Stimulated activated CD8-positive, alpha-beta memory T cell treated with anti-CD3 and anti-CD28 coated beads, Interleukin-7, amount 100 ng/mL, for 24 hours (primary cell): ENCODE measurements at places on chromosomes 1 and 21.

DNA sequence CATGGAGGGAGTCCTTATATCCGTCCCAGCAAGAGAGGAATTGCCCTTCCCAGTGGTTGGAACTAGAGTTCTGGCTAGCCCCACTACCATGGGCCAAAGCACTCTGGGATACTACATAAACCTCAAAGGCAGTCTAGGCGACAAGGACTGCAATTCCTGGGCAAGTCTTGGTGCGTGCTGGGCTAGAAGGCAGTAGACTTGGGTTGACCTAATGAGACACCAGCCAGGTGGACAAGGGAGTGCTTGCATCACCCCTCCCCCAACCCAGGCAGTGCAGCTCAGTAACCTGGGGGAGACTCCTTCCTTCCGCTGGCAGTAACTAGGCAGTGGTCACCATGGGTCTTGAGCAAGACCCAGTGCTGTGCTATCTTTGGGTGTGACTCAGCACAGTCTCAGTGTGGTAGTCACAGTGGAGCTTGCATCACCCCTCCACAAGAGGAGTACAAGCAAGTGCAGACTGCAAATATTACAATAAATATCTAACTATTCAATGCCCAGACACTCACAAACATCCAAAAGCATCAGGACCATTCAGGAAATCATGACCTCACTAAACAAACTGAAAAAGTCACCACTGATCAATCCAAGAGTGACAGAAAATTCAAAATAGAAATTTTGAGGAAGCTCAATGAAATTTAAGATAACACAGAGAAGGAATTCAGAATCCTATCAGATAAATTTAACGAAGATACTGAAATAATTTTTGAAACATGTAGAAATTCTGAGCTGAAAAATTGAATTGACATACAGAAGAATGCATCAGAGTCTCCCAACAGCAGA is 84.7 kb upstream of the LYPLAL1 start:
- no peak for DNase-seq

GRCh38 chr1:183148599-183148998 is 37.5 kb upstream of the LAMC2 start:
- DNase-seq = no peak

DNA sequence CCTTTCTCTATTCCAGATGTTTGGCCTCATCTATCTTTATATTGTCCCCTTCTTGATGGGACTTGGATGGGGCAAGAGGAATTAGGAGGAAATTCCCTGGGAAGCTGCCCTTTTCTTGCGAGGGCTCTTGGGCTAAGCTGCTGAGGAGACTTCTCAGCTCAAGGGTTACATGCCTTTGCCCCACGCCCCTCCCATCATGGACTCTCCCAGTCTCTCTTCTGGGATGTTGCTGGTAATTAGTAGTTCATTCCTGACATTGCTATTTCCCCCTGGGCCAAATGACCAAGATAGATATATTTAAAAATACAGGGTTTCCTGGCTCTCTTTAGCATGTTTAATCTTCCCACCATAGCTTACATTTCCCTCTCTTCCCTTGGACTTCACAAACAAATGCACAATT is 90.6 kb upstream of the RALGPS2 start:
- no peak for DNase-seq

DNA sequence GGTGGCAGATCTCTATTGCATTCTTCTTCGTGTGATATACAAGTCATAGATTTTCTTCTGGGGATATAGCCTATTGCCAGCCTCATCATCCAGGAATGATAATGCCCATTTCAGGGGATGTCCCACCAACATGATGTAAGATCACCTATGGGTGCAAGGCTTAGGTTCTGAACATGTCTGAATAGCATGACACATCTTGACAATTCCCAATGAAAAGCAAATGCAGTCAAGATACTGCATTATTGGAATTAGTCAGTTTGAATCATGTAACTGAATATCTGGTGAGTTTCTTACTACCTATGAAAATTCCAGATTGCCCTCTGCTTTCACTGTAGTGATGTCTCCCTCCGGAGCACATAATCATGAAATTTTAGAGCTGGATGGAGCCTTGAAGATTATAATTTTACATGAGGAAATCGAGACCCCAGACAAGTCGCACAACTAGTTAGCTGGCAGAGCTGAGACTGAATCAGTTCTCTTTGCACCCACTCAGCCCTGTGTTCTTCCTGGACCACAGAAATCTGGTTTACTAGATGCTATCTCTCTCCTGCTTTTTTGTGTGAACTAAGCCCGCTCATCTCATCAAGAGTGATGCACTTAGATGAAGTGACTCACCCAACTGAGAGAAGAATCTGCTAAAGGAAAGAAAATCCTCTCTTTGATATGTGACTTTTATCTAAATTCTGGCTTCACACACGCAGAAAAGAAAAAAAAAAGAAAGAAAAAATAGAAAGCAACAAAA is 65.0 kb downstream of the WDR64 start:
- DNase-seq = no peak

DNA sequence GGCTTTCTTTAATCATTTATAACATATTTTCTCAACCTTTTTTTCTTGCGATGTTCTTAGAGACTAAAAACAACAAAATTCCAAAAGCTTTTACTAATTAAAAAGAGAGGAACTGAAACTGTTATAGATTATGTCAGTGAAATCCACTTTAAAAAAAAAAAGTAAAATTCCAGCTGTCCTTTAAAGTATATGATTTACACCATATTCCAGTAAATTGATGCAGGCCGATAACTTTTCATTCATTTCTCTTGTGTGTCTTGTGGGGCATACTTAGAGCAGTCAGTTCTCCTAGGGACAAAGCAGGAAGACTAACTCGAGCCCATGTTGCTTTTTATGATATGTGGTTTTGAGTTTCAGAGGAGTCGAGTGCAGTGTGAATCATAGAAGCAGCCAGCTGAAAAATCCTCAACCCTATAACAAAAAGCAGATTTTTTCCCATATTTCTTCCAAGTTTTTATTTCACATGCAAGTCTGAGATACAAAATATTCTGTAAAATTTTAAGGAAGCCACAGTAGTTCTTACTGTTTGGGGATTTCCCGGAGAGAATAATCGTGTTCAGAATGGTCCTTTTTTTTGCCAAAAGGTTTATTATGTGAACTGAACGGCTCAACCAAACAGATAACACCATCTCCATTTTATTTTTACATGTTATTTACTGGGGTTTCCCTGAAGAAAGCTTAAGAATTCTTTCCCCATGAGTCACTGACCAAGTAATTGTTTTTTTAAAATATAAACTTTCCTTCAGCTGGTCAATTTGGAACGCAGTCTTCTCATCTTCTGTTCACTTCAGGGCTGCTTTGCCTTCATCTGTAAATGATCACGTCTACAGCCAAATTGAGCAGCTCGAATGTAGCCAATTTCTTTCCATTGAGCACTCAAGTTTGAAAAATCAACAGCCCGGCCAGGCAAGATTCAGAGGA is 77.0 kb upstream of the C1orf105 start:
- DNase-seq = no peak

GRCh38 chr1:61436016-61436415 is 288.9 kb downstream of the TM2D1 start:
- no peak for DNase-seq

- no peak for DNase-seq
Measured at GRCh38 chr1:172883844-172884243, 166.9 kb downstream of the TNFSF18 start.

- DNase-seq = no peak
Measured at GRCh38 chr1:117821774-117822482, 107.5 kb downstream of the GDAP2 start.

GRCh38 chr1:26915204-26915842 is 1.5 kb upstream of the NR0B2 start:
- no peak for DNase-seq

DNA sequence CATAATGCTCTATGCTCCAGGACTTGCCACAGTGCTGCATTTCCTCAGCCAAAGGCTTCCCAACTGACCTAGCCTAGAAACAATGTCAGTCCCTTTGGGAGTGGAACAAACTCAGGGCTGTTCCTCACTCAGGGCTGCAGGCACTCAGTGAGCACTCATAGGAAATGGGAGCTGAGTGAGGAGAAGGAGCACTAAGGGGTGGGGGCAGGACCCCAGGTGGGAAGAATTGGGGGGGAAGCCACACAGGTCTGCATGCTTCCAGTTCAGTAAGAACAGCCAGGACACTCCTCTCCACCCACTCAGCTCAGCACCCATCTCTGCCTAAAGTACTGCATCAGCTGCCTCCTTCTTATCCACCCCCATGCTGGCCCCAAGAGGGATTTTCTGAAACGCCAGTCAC is 7.3 kb upstream of the SLC5A9 start:
- DNase-seq = no peak

GRCh38 chr1:99228153-99228552 is 36.1 kb upstream of the PLPPR4 start:
- no peak for DNase-seq

DNA sequence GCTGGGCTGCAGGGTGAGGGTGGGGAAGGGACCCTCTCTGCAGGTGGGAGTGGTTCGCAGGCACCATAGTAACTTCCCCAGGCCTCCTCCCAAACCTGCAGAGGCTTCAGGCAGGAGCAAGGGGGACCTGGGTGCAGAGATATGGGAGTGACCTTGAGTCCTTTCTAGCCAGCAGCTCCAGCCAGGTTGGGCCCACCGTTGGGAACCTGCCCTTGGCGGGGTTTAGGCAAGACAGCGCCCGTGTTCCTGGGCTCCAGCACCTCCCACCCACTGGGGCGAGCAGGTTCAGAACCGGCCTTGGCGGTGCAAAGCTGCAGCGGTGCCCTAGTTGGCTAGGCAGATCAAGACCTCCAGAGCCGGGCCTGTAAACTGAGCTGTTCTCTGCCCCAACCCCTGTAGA is 2.2 kb upstream of the PRDM16 start:
- no peak for DNase-seq
